ENCODE measurements at places on chromosomes 13 and 19.
A peak's percentile ranks its signal among the peaks of the same experiment; 100 is the strongest.

GRCh38 chr19:1256646-1257474 lies 8.5 kb downstream of the MIDN start:
- no peak for DNase-seq

GRCh38 chr13:46992383-46992952 lies 95.6 kb upstream of the HTR2A start:
- DNase-seq = peak; percentile 56

DNA sequence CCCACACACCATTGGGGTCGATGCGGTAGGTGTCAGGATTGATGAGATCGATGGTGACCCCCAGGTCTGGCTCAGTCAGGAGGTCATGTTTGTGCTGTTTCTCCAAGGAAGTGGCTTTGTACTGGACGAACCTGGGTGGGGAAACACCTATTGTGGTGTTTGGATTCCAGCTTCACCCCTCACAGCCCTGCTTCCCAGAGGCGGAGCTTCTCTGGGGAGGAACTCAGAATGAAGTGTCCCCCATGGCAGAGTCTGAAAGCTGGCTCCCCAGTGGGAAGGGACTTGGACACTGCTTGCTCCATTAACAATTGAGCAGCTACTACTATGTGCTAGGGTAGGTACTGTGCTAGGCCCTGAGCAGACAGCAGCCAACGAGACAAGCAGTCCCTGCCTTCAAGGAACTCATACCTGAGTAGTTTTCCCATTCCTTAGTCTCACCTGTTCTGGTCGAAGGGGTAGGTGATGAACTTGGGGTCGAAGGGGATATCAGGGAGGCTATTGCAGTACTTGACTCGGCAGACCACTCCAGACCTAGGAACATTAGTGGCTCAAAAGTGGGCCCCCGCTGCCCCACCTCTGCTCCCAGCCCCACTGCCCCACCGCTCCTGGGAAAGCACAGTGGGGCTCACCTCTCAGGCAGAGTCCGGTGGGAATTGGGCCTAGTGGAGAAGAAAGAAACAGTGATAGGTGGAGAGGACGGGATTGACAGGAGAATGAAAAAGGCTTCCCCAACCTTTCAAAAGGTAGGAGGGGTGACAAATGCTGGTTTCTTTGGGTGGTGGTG lies 1.1 kb downstream of the PAF1 start:
- DNase-seq = no peak

GRCh38 chr13:29593605-29594297 lies 1.7 kb downstream of the SLC7A1 start:
- peak; percentile 37 for DNase-seq

DNA sequence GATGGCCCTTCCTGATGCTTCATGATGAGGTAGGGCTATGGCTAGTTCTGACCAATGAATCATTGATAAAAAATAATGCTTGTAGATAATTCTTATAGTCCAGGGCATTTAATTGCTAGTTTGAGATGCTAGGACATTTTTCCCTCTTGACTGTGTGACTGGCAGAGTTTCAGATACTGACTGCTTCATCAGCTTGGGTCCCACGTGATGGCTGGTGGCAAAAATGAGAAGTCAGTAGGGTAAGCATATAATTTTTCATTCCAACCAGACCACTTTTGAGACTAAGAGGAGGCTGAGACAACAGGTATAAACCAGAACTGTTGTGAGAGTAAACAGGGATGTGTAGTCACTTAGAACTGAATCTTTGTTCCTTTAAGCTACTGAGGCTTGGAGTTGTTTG lies 183.3 kb downstream of the HS6ST3 start:
- no peak for DNase-seq

DNA sequence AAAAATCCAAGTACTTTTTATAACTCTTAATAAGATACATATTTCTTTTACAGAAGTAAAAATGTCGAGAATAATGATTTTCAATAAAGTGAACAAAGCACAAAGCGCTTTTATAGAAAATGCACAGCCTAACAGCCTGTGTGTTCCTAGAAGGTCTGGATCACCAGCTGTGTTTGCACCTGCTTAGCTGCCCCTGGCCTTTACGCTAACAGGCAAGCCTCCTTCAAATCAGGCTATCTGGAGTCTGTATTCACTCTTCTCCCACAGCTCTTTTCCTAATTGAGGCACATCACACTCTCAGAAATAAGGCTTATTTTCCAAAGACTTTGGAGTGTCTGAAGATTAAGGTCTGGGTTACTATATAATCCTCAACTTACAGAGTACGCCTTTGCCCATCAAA lies 183.1 kb downstream of the LHFPL6 start:
- peak; percentile 18 for DNase-seq

DNA sequence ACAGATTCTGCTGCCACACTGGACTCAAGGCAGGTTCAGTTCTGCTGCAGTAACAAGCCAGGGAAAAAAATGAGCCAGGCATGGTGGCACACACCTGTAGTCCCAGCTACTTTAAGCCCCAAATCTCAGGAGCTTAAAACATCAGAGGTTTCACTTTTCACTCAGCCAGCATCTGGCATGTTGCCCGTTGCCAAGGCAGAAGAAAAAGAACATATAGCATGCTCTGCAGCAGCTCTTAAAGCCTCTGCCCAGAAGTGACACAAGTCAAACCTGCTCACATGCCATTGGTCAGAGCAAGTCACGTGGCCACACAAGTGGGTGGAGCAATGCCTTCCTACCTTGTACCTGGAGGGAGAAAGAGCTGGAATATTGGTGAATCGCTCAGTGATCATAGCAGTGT lies 14.7 kb upstream of the ADGRE5 start:
- peak; percentile 97 for DNase-seq

DNA sequence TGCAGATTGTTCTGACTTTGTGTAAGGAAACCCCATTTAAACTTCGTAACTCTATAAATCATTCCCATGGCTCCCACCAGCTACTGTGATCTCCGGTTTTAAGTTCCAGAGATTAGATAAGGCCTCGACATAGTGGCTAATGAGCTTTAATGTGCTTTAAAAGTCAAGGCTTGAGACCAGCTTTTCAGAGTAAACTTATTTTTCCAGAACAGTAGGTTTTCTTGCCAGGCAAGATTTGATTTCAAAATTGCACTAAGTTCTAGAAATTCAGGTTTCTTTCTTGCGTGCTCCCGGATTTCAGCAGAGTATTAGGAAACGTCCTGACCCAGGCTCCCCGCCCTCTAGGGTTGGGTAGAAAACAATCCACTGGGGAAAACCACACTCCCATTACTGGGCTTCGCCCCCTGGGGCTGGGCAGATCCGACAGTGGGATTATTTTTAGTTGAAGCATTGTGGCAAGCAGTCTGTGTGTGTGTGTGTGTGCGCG lies 43.3 kb downstream of the CRYL1 start:
- DNase-seq = no peak

DNA sequence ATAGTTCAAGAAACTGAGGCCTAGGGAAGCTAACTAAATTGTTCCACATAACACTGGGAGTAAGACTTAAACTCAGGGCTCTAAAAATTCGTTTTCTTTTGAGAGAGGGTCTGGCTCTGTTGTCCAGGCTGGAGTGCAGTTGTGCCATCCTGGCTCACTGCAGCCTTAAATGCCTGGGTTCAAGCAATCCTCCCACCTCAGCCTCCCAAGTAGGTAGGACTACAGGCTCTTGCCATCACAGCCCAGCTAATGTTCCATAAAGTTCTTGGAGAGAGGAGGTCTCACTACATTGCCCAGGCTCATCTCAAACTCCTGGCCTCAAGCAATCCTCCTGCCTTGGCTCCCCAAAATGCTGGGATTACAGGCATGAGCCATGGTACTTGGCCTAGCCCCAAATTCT lies 10.7 kb downstream of the ZMYM5 start:
- DNase-seq = no peak

DNA sequence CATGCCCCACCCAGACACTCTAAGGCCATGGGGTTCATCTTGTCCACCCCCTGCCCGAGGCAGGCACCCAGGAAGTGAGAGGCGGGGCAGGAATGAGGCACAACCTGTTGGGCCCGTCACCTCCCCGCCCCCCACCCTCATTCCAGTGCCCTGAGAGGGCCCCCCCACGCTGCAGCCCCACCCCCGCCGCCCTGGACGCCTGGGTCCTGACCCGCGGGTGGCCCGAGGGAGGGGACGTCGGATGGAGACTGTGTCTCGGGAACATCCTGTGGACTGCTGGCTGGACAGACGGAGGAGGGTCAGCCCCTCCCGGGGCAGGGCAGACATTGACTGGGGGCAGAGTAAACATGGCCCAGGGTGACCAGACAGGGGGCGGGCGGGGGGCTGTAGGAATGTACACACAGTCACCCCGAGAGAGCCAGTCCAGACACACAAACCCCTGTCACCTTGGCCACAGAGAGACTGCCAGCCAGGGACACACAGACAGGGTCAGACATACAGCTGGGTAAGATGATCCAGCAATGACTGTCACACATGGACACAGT lies 7.4 kb upstream of the JUNB start:
- no peak for DNase-seq

- DNase-seq = peak; percentile 11
Measured at GRCh38 chr13:67048084-67048820, 181.9 kb downstream of the PCDH9 start.
